ENCODE measurements at places on chromosomes 11 and 22. TPM values are rescaled to one million over a fixed set of nuclear protein-coding genes. Genes with fewer than 3 reads are reported as not detected.

DNA sequence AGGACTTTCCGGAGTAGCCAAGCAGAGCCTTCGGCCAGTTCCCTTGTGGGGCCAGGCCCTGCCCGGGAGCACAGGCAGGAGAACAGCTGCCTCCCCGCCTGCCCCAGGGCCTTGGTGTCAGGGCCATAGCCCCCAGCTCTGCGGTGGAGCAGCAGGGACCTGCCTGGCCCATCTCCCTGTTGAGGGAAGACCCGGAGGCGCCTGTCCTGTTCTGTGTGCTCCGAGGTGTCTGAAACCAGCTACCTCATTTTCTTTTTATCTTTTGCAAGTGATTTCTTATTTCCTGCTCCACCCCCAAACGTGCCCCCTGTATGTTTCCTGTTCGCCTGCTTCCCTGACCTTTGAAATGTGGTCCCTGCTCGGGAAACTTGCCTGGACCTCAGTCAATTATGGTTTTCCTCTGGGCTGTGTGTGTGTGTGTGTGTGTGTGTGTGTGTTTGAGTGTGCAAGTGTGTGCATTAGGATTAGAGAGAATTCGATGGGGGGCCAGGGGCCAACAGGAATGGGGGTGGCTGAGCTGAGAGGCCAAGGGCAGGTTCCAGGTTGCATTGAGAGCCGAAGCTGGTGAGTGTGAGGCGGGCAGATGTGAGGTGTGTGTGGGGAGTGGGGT lies 19.1 kb downstream of the LRP5 start:
- no peak for DNase-seq

GRCh38 chr11:96706761-96707160 lies 316.9 kb downstream of the JRKL start:
- no peak for DNase-seq

DNA sequence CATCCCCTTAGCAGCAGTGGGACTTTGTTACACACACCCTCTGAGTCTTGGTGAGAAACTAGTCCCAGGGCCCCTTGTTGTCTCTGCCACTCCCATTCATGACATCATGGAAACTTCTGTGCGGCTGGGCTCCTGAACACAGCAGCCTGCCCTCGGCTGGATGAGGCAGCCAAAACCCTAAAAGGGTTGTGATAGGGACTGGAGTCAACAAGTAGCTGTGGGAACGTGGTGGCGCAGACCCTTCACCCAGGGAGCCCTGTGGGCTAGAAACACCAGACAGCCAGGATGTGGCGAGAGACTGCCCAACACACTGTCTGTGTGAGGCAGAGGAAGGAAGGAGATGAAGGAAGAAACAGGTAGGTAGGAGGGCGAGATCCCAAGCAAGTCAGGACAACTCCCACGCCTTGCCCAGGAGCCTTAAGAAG lies 3.9 kb downstream of the CD3D start:
- no peak for DNase-seq

DNA sequence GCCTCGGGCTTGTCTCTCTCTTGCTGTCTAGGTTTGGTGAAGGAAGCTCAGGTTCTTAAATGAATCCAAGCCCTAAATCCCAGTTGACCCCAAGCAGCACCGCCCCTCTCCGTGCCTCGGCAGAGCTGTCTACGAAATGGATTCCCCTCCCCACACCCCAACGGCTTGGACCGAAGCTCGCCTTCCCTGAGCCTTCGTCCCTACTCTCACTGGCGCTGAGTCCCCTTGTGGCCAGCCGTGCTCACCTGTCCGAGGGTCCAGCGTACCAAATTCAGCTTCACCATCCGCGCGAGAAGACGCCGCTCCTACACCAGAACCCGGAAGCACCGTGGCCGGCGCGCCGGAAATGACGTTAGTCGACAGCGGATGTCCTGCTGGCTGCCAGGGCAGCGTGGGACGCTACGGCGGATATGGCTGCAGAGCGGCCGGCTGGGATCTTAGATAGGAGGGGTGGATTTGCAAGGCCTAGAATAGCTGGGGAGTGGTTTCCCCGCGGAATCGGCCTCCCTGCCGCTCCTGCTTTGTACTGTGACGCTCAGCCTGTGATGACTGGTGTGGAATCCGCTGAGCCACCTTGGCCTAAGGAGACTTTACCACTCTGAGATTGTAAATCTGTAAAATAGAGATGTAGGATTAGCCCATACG lies at the start of gene TFIP11:
TFIP11 (minus strand) TSS at position 325 of the 645 bp plus-strand sequence. CDS start 2,201 bp downstream, outside the sequence.
- DNase-seq: peak; percentile 77

- DNase-seq: no peak
Measured at GRCh38 chr11:107427569-107428180, 29.9 kb downstream of the CWF19L2 start.

Gene AQP11
- 1.1 TPM for total RNA-seq

- DNase-seq: no peak
Measured at GRCh38 chr22:50035976-50036724, 21.9 kb downstream of the TTLL8 start.

GRCh38 chr11:85795712-85796487 lies 15.0 kb downstream of the SYTL2 start:
- DNase-seq: no peak

- peak; percentile 93 for DNase-seq
Measured at GRCh38 chr22:24146194-24146616, 35.1 kb upstream of the SUSD2 start.

Gene PTPRCAP
- 0.89 TPM for total RNA-seq

DNA sequence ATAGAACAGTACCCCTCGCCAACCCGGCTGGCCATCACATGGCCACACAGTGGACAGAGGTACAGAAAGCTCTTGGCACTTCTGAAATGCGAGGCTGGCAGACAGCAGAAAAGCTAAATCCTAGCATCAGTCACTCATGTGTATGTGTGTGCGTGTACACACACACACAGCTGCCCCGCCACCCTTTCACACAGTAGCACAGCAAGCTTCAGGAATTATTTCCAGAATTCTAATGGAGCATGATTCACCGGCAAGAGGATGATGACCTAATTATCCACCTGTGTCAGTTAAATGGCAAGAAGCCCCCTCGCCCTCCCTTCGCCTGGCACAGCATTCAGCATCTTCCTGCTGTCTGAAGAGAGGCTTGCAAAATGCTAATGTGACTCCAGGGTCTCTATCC lies 336.0 kb downstream of the SHANK2 start:
- no peak for DNase-seq

- DNase-seq: no peak
Measured at GRCh38 chr11:57547854-57548377, 10.5 kb downstream of the SMTNL1 start.

DNA sequence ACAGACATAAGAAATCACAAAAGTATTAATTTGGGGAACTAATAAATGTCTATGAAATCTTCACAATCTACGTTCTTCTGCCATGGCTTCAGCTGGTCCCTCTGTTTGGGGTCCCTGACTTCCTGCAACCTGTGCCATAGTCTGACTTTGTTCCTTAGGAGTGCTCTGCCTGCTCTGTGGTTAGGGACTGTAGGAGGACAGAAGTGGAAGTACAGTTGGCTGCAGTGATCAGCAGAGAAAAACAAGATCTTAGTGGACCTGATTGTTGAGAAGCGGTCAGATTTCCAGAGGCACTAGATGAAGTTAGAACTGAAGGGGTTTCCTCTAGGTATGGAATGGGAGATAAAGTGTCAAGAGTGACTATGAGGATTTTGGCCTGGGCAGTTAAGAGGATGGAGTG lies 80.6 kb downstream of the PPP6R3 start:
- DNase-seq: no peak

GRCh38 chr11:121559606-121560200 lies 106.9 kb upstream of the SORL1-AS1 start:
- no peak for DNase-seq

Gene POU2AF2
- not detected for total RNA-seq

- DNase-seq: no peak
Measured at GRCh38 chr11:6660712-6661111, 5.1 kb upstream of the DCHS1 start.

DNA sequence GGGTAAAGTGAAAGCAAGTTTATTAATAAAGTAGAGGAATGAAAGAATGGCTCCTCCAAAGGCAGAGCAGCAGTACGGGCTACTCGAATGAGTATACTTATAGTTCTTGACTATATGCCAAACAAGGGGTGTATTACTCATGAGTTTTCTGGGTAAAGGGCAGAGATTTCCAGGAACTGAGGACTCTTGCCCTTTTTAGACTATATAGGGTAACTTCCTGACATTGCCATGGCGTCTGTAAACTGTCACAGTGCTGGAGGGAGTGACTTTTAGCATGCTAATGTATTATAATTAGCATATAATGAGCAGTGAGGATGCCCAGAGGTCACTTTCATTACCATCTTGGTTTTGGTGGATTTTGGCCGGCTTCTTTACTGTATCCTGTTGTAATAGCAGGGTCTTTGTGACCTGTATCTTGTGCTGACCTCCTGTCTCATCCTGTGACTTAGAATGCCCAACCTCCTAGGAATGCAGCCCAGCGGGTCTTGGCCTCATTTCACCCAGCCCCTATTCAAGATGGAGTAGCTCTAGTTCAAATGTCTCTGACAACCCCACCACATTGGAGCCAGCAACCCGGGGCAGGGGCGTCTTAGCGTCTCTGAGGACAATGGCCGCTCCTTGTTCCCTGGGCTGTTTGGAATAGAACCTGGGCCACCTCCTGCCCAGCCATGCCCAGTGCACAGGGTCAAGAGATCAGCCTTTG lies 34.9 kb upstream of the CD82 start:
- no peak for DNase-seq

Gene OR51I1
- 0.59 TPM for total RNA-seq

DNA sequence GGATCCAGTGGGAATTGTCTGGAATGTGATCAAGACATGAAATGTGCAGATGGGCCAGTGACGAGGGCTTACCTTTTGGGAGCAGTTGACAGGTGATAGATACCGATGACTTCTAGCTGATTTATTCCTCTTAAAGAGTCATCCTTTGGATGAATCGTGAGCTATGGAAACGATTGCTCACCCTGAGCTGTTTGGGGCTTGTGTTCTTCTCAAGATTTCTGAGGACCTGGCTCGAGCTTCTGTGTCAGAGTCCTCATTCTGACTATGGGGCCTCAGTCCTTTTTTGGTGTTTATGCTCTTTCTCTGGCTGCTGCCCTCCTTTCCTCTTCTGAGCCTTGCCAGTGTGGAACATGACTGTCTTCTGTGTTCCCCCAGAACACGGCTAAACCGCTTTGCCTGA lies 11.9 kb upstream of the AMPD3 start:
- no peak for DNase-seq

GRCh38 chr11:67441731-67442351 lies 1.4 kb downstream of the CORO1B start:
- DNase-seq: no peak

- DNase-seq: no peak
Measured at GRCh38 chr11:133052537-133052936, 479.8 kb downstream of the OPCML start.

Gene WT1
- total RNA-seq: not detected

GRCh38 chr11:42036201-42036600 lies 576.7 kb upstream of the LRRC4C start:
- DNase-seq: peak; percentile 97

DNA sequence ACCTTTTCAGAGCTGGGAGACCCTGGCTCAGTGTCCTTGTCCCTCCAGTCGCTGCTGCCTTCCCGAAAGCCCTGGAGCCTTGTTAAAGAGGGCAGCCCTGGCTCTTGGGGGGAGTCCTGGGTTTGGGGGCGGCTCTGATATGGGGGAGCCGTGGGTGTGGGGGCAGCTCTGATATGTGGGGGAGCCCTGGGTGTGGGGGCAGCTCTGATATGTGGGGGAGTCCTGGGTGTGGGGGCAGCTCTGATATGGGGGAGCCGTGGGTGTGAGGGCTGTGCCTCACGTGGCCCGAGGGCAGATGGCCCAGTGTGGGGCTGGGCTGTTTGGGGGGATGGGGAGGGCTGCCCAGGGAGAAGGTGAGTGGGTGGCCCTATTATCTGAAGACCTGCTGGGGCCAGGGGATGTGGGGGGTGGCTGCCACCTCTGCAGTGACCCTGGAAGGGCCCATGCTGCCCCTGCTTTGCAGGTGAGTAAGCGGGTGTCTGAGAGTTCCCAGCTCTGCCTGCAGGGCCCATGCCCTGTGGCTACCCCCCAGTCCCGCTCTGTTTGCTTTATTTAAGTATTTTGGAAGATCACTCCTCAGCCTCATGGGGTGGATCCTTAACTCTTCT lies 30.9 kb upstream of the GRAMD4 start:
- DNase-seq: no peak

GRCh38 chr22:17581631-17582030 lies 18.3 kb downstream of the SLC25A18 start:
- DNase-seq: no peak

- DNase-seq: no peak
Measured at GRCh38 chr11:86805873-86806310, 5.5 kb downstream of the PRSS23 start.

GRCh38 chr11:12130180-12130980 lies 20.0 kb downstream of the MICAL2 start:
- no peak for DNase-seq

Gene ADAMTS15
- total RNA-seq: 20.0 TPM

GRCh38 chr22:50236731-50237409 lies 8.0 kb downstream of the TUBGCP6 start:
- no peak for DNase-seq

GRCh38 chr11:20337526-20338154 lies 25.9 kb upstream of the HTATIP2 start:
- no peak for DNase-seq

Gene P2RY2
- 3.1 TPM for total RNA-seq

DNA sequence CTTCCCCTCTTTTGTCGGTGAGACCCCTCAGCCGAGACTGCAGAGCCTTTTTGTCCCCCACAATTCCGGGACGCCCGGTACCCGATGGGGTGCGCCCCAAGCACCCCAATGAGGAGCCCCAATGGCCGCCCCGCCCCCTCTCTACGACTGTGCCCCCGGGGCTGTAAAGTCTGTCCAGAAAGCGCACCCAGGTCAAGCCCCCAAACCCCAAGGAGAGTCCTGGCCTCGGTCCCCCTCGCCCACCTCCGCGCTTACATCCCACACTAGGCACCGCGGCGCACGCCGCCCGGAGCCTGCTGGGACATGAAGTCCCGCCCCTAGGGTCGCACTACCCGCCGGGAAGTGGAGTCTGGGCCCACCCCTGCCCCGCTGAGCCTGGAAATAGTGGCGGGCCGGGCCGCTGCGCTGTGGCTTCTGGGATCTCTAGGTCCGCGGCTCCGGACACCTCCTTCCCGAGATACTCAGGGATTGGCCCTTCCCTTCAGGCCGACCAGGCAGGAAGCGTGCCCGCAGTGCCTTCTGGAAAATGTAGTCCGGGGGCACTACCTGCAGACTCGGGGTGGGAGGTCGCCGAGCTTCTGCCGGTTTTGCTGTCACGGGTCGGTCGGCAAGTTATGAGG lies at the start of gene MEN1:
MEN1 (minus strand) TSS at position 281 of the 620 bp plus-strand sequence. CDS start 442 bp downstream, outside the sequence.
- DNase-seq: peak; percentile 95

Gene NLRP6
- 0.10 TPM for total RNA-seq

DNA sequence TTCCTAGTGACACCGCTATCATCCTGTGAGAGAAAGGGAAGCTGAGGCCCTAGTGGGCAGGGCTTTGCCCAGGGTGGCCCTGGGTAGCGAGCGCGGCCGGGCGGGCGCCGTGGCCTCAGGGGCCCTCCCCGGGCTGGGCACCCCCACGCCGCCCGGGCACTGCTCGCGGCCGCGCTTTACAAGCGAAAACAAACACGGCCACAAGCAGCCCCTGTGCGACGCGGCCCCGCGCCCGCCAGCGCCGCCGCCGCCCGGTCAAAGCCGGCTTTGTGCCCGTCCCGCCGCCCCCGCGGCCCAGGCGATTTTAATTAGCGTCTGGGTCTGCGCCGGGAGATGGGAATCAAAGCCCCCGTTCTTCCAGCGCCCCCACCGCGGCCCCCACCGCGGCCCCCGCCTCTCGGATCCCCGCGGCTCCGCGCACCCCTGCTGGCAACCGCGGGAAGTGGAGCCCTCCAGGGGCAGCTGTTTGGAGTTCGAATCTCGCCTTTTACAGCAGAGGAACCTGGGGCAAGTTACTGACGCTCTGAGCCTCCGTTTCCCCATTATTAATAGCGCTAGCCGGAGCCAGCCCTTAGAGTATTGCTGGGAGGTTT lies 47.9 kb downstream of the CHRDL2 start:
- DNase-seq: no peak

- no peak for DNase-seq
Measured at GRCh38 chr22:31896472-31896871, 47.9 kb upstream of the YWHAH start.

Gene PGA5
- total RNA-seq: 0.39 TPM

Data from skin of body (tissue), 3 donors.